ENCODE measurements at places on chromosomes 5 and 9.

DNA sequence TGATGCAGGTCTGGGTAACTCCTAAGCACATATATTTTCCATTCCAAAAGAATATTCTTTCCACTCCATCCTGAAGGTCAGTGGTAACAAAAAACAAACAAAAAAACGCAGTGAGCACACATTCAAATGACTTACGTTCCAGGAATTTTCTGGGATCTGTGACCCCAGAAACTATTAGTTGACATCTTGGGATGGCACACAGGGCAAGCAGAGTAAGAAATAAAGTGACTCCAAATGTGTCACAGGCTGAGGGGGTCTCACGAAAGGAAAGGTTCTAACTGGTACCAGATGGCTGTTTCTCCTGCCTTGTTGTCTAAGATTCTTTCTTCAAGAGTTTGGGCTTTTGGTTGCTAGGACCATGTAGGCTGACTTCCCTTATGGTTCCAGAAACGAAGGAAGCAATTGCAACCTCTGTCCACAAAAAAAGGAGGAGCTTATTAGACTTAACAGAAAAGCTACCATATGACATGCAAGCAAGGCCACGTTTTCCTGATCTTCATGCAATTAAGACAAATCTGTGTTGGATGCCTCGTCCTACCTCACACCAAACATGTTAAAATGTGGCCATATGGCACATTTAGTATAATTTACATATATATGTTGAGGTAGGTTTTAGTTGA, 32.7 kb downstream of the PTGS1 start:
- DNase-seq = no peak

- DNase-seq = no peak
Measured at GRCh38 chr5:89120719-89121118, 237.7 kb upstream of the MEF2C start.

- DNase-seq = no peak
Measured at GRCh38 chr5:132883261-132883834, 9.9 kb downstream of the LEAP2 start.

DNA sequence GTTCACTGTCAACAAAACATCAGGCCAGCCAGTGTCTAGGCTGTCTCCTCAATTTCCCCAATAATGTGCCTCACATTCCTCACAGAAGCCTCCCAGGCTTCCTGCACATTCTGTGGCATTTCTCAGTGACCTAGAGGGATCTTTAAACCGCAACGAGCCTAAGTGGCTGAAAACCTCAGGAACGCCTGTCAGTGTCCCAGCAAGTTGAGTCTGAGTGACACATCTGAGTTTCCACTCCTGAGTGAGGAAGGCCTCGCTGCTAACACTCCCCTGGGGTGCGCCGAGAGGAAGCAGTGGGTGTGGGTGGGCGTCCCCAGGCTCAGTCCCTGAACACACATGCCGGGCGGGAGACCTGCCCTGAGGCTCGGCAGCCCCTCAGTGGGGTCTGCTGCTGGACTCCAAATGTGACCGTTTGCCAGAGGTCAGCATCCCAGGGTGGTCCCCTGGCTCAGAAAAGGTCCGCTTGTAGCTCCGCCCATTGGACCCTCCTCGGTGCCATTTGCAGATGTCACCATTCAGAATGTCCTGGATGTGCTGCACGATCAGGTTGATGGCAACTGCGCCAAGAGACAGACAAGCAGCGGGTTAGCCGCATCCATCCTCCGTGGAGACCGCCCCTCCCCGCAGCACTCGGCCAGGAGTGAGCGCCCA, 6.3 kb downstream of the UCK1 start:
- no peak for DNase-seq

DNA sequence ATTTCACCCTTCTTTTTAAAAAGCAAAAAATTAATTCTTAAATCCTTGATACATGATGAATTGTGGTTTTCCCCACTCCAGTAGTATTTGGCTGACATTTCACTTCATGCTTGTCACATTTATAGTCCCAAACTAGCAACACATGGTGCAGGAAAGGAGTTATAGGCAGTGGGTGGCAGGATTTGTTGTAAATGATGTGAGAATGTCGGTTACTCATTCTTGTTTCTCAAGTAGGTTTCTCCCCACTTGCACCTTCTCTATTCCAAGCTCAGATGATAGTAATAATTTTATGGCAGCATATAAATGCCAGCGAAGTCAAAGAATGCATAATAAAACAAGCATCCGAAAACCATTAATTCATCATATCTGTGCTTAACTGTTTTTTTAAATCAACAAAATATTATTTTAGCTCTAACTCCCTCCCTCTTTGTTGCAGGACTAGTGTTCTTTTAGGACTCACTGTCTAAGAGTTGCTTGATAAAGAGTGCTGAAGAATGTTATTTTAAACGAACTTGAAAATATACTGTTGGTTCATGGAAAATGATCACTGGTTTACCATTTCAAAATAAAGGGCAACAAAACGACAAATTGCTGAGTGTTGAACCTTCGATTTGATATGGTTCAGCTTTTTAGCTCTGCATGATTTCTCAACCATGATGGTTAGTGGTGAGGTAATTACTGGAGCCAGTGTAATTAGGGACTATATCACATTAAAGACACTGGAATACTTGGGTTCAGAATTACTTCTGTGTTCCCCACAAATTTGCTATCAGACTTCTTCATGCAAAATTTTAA, 88.1 kb upstream of the ADAMTSL1 start:
- DNase-seq = no peak

DNA sequence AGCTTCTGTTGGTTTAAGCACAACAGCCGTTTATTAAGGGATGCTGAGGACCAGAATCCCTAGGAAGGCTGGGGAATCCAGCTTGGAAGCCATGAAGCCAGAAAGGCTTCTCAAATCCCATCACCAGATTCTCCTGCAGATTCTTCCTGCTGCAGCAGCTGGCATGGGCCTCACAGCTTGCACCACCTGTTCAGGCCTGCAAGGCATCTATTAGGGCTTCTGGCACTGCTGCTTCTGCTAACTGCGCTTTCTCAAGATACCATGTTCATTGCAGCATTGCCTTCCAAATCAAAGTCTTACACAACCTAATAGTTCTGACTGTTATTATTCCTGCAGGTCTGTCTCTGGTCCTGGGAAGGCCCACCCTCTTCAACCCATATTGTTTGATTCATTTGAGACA, 51.2 kb upstream of the ZNF366 start:
- no peak for DNase-seq

- DNase-seq = no peak
Measured at GRCh38 chr9:31393240-31393639, 991.2 kb upstream of the ACO1 start.

DNA sequence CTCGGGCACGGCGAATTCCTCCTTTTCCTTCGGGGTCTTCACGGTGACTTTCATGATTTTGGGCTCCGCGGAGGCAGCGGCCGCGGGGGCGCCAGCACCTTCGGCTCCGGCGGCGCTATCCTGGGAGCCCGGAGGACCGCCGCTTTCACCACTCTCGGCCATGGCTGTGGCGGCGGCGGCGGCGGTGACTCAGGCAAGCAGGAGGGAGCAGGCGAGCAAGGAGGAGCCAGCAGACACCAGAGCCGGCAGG, 315 bp downstream of the UBQLN1 start:
- DNase-seq = peak; percentile 30

DNA sequence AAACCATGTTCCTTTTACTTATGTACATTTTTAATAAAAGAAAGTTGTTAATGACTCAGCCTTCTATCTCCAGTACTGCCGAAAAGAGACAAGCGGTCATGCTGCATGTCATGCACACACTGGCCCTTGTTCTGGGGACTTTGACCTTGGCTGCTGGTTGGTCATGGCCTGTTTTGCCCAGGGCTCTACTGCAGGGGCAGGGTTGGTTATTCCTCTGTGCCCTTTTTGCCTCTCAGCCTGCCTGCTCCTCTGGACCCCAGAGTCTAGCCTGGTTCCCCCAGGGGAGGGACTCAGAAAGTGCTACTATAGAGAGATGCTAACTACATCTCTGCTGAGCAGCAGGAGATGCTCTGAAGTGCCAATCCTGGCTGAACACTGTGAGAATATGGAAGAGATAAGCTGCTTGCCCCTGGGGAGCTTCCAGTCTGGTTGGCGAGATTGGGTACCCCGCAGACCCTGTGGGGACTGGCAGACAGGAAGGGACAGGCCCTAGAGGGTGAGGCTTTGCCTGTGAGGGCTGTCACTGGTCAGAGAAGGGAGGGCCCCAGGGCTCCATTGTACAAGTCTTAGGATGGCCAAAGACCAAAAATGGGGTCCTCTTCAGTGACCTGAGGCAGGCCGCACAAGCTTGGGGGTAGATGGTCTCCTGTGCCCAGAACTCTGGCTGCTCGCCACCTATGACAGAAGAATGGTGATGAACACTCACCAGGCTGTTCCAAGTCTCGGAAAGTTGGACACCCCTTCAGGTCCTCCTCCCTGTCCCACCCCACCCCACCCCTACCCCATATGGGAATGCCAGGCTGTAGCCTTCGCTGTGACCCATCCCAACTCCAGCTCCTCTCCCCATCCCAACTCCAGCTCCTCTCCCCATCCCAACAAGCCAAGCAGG, 14.3 kb downstream of the IRF1 start:
- DNase-seq = no peak

DNA sequence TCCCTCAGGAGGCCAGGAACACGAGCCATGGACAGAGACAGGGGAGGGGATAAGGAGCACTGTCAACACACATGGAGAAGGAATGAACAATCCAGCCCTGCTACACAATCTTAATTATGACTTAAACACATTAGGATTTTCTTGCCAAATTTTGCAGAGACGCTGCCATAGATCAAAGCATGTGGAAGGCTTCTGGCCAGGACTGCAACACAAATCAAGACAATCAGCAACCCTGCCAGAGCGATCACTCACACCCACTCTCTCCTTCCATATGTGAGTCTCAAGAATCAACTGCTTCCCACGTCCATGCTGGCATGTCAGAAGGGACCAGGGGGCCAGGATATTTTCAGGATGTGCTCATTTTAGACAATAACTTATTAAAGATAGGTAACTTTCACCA, 85.6 kb downstream of the ROR2 start:
- no peak for DNase-seq

GRCh38 chr9:128786681-128787601, at the start of gene TBC1D13:
TSS of gene TBC1D13 (plus strand) at chr9:128787253. CDS start at chr9:128787354, 101 bp downstream.
- peak; percentile 76 for DNase-seq

- DNase-seq = no peak
Measured at GRCh38 chr9:22975951-22976350, 529.3 kb downstream of the DMRTA1 start.

GRCh38 chr9:89436963-89437625, 60.8 kb downstream of the SEMA4D start:
- peak; percentile 61 for DNase-seq

DNA sequence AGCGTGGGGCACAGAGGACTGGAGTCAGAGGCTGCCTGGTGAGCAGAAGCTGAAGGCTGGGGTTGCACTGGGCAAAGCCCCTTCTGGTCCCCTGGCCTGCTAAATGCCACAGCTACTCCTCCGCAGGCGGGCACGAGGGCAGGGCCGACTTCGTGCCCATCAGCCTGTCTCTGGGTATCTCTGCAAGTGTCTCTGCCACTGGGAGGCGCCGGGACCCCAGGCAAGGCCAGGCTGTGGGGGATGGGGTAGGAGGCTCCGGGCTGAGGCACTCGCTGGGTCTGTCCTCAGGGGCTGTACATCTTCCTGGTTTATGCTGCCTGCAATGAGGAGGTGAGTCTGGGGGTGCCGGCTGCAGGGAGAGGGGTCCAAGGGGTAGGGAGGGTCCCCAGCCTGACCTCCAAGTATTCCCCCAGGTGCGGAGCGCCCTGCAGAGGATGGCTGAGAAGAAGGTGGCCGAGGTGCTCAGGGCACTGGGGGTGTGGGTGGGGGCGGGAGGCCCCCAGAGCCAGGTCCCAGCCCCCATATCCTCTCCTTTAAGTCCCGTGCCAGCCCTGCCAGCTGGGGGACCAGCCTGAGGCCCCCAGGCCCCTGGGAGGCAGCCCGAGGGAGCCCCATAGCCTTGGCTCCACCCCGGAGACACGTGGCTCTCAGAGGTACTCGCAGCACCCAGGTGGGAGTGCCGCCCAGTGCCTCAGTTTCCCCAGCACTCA, 25.1 kb downstream of the ADGRD2 start:
- no peak for DNase-seq

- DNase-seq = no peak
Measured at GRCh38 chr9:71941060-71941568, 29.7 kb downstream of the C9orf85 start.

DNA sequence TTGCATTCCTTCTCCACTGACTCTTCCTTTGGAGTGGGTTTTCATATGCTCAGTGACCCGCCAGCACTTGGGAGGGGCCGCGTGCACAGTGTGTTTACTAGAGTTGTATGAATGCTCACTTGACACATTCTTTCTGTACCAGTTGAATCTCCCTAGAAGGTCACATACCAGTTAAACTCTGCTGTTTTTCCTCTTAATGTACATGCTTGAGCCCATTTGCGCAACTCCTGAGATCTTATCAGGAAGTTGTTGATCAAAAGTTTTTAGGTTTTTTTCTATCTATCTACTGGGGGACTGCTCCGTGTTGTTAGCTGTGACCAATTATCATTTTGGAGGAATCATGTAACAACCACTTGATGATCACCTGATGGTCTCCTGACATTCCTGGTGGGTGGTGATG, 392.7 kb downstream of the CDH9 start:
- no peak for DNase-seq

DNA sequence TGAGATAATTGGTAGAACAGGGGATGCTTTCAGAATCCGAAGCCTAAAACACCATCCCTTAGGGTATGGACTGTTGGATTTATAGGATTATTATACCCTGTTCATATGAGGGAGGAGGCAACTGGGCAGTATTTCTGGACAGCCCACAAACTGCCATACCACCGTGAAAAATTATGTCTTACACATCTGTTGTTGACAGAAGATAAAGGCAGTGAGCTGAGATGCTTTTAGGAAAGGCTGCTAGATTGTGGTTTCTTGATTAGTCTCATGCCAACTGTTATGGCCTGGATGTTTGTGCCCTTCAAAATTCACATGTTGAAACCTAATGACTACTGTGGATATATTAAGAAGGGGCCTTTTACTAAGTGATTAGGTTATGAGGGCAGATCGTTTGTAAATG, 83.7 kb upstream of the DHFR start:
- DNase-seq = no peak

- no peak for DNase-seq
Measured at GRCh38 chr5:43348207-43348606, 35.0 kb upstream of the HMGCS1 start.

DNA sequence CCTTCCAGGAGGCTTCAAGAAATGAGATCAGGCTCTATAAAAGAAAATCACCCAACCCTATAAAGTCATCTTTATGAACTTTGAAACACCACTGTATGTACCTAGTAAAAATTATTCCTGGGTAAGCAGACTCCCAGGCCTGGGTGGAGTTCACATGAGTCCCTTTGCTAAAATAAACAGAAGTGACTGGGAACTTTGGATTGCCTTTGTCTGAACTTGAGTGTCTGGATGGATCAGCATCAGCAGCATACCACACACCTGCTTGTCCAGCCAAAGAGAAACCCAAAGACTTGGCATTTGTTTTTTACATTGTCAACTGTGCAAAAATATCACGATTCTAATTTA, 79.6 kb upstream of the CDKN2B start:
- no peak for DNase-seq

GRCh38 chr5:172007175-172008110, 1.0 kb upstream of the FBXW11 start:
- no peak for DNase-seq

- no peak for DNase-seq
Measured at GRCh38 chr9:131177898-131178297, 52.5 kb downstream of the NUP214 start.

DNA sequence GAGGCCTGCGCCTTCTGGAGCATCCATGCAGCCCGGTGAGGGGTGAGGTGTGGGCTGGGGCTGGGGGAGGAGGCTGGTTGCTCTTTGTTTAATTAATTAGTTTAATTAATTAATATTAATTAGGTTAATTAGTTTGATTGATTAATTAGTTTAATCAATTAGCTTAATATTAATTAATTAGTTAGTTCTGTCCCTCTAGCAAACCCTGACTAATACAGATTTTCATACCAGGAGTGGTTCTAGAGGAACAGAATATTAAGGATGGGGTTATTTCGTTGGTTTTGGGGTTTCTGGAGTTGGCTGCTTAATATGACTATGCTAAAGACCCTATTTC, 14.1 kb upstream of the BARX1 start:
- DNase-seq = no peak
